ENCODE measurements at places on chromosomes 1 and 21. TPM values are rescaled to one million over a fixed set of nuclear protein-coding genes. Genes with fewer than 3 reads are reported as not detected.

GRCh38 chr1:24186993-24187790 lies at the start of gene IFNLR1:
Gene IFNLR1 (minus strand): TSS chr1:24187289. CDS start chr1:24187248, 41 bp downstream.
- DNase-seq, result no peak

DNA sequence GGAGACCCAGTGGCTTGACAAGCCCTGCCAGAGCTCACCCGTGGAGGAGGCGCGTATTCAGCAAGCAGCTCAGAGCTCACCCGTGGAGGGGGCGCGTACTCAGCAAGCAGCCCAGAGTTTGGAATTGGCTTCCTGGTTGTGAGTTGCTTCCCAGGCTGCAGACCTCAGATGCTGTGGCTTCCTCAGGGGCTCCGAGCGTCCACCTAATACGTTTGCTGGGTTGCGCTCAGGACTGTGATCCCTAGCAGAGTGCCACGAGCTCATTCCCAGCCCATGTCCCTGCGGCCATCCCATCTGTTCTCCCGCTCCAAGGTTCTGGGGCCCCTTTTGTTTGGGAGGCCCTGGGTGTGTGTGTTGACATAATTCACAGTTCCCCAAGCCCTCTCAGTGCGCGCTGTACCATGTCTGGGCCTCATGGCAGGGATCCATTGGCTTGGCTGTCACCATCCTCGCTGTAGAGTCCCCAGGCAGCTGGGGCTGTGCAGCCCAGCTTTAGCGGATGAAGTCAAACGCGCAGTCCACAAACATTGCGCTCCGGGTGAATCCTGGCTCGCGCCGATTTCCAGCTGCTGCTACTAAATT lies 3.6 kb downstream of the AJAP1 start:
- no peak for DNase-seq

DNA sequence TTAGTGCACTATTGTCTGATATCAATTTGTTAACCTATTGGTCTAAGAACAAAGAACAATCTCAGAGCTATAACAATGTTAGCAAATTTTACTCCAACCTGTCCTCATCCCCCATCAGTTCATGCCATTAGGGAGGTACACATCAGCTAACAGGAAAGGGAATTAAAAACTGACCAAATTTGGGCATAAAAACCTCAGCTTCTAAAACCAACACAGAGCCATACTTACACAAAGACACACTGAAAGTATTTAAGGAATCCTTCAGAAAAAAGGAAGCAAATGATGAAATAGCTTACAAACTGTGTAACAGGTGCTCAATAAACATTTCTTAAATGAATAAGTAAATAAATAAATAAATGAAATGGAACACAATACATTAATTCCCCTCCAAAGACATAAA lies 89.2 kb downstream of the TTLL7 start:
- DNase-seq, result no peak

- DNase-seq, result no peak
These were observed 254.8 kb downstream of the OLFM3 start for GRCh38 chr1:101741910-101742309.

GRCh38 chr1:100752791-100753190 lies 33.2 kb downstream of the VCAM1 start:
- no peak for DNase-seq

DNA sequence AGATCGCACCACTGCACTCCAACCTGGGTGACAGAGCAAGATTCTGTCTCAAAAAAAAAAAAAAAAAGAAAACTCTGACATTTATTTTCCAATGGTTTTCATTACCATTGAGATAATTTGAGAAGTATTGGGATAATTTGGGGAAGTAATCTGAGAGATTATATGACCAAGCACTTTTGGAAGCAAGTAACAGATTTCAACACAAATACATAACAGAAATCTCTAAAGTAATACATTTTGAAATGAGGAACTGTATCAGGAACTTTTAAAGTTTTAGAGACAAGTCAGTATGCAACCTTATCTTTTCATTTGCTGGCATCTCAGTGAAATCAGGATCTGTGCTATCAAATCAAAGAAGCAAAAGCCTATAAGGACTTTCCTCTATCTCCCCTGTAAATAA lies 25.4 kb upstream of the SLC16A1 start:
- no peak for DNase-seq

DNA sequence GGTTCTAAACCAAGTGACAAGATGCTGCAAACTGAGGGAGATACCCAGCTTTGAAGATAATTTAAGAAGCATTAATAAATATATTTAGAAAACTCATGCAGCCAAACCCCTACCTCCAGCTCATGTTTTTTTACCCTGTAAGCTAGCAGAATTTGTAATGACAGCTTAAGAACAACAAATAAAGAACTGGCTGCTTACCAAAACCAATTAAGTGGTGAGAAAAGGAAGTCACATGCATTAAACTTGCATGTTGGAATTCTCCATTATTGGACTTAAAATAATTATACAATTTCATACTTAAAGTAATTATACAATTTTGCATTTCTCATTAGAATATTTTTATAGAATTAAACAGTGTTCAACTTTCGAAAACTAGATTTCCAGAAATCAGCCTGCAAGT lies 75.6 kb upstream of the CNIH3 start:
- DNase-seq, result no peak

- no peak for DNase-seq
These were observed 43.3 kb upstream of the DIRAS3 start for GRCh38 chr1:68093737-68094136.

DNA sequence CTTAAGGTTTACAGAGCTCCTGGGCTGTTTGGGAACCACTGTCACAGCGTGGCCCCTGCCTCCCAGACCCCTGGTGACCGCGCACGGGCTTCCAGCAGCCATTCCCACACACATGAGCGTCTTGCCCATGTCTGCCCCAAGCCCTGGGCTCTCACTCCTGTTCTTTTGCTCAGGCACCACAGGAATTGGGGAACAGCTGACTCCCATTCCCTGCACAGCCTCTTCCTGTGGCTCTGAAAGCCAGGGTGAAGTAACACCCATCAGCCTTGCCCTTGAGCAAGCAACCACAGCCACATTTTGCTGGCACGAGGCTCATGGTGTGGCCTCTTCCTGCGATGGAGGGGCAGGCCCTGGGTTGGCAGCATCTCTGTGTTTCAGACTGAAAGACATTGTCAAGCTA lies 14.3 kb upstream of the GPR157 start:
- DNase-seq, result no peak

- no peak for DNase-seq
These were observed 10.7 kb downstream of the EPHA2 start for GRCh38 chr1:16145030-16145661.

DNA sequence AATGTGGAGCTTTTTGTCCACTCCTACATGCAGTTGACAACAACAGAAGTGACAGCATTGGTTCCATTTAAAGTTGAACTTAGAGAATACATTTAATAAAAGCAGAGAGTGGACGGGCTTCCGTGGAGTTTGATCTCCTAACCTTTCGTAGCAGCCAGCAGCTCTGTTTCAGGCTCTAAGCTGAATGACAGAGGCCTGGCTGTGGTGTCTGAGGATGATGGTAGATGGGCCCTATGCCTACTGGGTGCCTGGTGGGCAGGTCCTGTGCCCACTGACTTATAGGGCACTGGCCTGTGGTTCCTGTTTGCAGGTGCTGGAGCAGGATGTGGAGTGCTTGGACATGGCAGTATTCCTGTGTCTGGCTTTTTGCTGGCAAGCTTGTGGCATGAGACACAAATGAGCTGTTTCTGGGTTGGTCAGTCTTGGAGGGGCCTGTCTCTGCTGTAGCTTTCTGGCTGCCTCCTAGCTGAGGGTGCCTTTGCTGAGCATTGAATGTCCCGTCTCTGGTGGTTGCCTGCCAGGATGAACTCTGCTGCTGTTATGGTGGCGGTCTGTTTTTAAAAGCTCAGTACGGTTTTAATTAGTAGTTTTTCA lies 54.6 kb downstream of the PRDM2 start:
- no peak for DNase-seq

DNA sequence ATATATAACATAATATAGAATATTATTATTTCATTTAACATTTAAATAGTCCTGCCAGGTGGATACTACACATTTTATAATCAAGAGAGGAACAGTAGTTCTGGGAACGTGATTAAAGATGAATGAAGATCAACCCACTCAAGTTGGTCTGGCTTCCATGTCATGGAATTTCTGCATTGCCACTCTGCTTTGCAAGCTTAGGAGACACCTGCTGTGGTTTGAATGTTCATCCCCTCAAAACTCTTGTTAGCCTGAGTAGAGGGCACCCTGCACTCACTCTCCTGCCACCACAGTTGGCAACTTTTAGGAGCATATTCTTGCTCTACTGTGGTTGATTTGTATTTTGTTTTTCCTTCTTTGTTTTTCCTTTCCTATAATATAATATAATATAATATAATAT lies 153.2 kb downstream of the GLUL start:
- no peak for DNase-seq

GRCh38 chr1:119084798-119085197 lies 55.7 kb downstream of the WARS2 start:
- no peak for DNase-seq

GRCh38 chr1:229406798-229407197 lies 27.1 kb downstream of the ACTA1 start:
- DNase-seq, result no peak

- DNase-seq, result no peak
These were observed 65.6 kb upstream of the DAB1 start for GRCh38 chr1:57489358-57490036.

DNA sequence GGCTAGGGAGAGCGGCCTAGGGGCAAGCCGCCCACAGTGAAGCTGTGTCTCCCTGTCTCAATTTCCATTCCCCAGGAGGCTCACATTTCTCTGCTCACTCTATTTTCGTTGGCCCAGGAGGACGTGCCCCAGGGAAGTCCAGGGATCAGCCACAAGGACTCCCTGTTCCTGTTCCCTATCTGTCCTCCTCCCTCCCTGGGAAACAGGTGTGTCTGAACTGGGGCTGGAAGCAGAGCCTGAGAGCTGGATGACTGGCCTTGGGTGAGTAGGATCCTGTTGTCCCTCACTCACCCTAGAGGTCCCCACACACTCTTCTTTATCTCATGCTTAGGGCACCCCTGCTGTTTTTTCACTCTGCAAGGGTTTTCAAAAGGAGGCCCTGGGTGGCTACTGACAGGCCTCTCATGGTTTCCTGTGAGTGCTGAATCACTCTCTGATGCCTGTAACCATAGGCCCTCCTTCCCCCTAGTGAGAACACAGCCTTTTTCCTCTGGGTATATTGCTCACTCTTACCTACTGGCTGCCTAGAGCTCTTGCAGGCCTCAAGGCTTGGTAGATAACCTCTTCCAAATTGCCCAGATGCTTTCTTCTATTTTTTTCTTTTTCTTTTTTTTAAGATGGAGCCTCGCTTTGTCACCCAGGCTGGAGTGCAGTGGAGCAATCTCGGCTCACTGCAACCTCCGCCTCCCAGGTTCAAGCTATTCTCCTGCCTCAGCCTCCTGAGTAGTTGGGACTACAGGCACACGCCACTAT lies 3.3 kb upstream of the UTP11 start:
- DNase-seq, result no peak

GRCh38 chr1:211724687-211725196 lies 49.3 kb upstream of the NEK2 start:
- no peak for DNase-seq

DNA sequence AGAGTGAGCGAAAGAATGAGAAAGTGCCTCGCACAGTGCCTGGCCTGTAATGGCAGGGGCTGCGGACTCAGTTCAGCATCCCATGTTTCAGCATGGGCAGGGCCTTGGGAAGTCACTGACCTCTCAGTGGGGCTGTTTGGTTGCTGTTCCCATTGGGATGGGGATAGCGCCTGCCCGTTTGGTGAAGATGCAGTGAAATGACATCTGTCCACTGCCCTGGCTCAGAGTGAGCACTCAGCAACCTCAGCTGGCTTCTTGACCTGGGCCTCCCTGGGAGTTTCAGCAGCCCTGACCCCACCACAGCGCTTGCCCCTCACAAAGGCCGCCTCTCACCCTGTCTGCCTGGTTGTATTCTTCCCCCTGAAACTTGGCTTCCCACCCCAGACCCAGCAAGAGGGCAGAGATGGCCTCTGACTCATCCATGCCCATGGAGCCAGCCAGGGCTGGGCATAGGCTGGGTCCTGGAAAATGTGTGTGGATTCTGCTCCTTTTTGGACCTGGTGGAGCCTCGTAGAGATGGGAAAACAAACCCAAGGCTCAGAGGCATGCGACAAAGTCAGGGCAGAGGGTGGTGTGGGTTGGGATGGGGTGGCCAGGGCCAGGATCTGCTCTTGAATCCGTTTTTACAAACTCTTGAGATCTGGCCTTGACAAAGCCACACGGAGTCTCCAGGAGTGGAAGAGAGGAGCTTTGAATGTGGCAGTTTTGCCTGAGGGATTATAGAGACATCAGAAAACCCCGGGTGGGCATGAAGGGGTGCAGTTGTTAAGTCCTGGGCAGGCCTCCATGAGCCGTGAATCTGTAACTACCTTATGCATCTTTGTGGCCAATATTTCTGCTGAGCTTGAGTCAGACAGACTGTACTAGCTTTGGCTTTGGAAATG lies 1.2 kb downstream of the XKR8 start:
- no peak for DNase-seq

DNA sequence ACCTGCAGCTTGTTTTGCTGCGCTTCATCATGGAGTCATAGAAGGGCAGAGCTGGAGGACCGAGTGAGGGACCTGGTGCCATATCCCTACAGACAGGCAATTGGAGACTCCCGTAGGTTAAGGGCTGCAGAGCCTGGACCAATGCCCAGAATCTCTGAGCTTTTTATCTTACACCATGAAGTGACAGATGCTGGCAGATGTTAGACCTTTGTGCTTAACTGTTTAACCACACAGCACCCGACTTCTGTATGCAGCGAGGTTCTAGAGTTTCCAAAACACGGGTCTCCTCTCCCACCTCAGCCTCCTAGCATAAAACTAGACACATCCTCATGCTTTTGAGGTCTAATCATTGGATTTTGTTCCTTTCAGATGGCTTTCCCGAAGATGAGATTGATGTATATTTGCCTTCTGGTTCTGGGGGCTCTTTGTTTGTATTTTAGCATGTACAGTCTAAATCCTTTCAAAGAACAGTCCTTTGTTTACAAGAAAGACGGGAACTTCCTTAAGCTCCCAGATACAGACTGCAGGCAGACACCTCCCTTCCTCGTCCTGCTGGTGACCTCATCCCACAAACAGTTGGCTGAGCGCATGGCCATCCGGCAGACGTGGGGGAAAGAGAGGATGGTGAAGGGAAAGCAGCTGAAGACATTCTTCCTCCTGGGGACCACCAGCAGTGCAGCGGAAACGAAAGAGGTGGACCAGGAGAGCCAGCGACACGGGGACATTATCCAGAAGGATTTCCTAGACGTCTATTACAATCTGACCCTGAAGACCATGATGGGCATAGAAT lies 47.6 kb downstream of the B3GALT5 start:
- DNase-seq, result no peak

NBPF4 gene
- not detected for total RNA-seq

GPR153 gene
- total RNA-seq, result 12.7 TPM

DR1 gene
- 21.4 TPM for total RNA-seq

CD101 gene
- 2.9 TPM for total RNA-seq

CNKSR1 gene
- total RNA-seq, result 2.6 TPM

LDLRAD1 gene
- total RNA-seq, result not detected

UTS2 gene
- not detected for total RNA-seq

OR2T33 gene
- not detected for total RNA-seq

MRPS21 gene
- 42.7 TPM for total RNA-seq

NPPB gene
- total RNA-seq, result not detected

HORMAD1 gene
- 3.6 TPM for total RNA-seq
